Heart right ventricle (tissue), 16 donors: ENCODE measurements at places on chromosomes 6 and 20.

DNA sequence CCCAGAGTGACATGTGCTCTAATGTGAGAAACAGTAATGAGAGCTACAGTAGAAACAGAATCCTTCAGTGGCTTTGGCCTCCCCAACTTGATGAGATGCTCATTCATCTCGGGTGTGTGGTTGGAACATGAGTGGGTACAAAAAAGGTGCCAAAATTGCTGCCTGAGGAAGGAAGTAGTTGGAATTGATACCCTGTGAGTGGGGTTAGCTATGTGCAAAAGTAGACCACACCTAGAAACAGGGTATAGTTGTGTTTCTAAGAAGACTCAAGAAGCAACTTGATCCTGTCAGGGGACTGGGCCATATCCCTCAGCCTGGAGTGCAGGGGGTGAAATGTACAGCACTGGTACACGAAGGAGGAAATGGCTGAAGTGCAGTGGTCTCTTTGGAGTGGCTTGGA is 206.4 kb upstream of the SUPT3H start:
- no peak for DNase-seq
- no peak overlapping the region for H3K27ac ChIP-seq
- no peaks in the 10 kb centered on the region for H3K27me3 ChIP-seq
- H3K4me1 ChIP-seq, result peaks cover 4% of the 10 kb centered on the region
- H3K4me3 ChIP-seq, result no peak overlapping the region

- no peak overlapping the region for H3K4me3 ChIP-seq
- H3K27me3 ChIP-seq, result no peaks in the 10 kb centered on the region
- H3K36me3 ChIP-seq, result no peaks in the 10 kb centered on the region
- H3K4me1 ChIP-seq, result peaks cover 14% of the 10 kb centered on the region
Measured at GRCh38 chr6:13496513-13497190, 9.3 kb upstream of the GFOD1 start.

DNA sequence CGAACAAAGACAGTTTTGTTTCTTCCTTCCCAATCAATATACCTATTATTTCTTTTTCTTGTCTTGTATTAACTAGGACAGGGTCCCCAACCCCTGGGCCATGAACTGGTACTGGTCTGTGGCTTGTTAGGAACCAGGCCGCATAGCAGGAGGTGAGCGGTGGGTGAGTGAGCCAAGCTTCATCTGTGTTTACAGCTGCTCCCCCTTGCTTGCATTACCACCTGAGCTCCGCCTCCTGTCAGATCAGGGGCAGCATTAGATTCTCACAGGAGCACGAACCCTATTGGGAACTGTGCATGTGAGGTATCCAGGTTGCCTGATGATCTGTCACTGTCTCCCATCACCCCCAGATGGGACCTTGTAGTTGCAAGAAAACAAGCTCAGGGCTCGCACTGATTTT is 151.9 kb downstream of the CDKAL1 start:
- no peak overlapping the region for H3K4me3 ChIP-seq
- no peaks in the 10 kb centered on the region for H3K36me3 ChIP-seq
- no peaks in the 10 kb centered on the region for H3K4me1 ChIP-seq
- H3K27ac ChIP-seq, result no peak overlapping the region
- H3K27me3 ChIP-seq, result no peaks in the 10 kb centered on the region

DNA sequence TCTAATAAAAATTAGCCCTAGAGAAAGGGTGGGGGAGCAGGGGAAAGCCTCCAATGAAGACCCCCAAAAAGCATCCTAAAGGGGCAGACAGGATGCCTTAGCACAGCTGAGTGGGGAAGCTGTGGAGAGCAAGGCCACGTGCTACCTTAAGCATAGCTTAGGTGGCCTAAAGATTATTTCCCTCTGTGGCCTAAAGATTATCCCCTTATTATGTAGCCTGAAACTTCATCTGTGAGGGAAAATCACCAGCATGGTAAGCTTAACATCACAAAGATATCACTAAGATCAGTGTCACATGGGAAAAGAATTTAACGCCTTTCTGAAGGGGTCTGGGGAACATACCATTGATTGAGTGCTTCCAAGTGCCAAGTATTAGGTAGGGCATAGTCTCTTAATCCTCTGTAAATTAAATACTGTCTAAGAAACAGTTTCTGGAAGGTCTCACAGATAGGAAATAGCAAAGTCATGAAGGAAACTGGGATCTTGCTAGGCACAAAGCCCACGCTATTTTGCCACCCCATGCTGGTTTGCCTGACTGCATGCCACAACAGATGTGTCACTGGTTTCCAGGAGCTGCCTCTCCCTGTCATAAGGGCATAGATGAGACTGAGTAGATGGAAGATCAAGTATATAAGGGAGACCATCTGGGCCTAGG is 170.0 kb downstream of the HACE1 start:
- H3K27me3 ChIP-seq, result no peaks in the 10 kb centered on the region
- no peak for DNase-seq
- no peaks in the 10 kb centered on the region for H3K4me1 ChIP-seq
- H3K27ac ChIP-seq, result no peak overlapping the region

- H3K4me3 ChIP-seq, result no peak overlapping the region
- H3K36me3 ChIP-seq, result no peaks in the 10 kb centered on the region
- no peak for DNase-seq
- H3K4me1 ChIP-seq, result no peaks in the 10 kb centered on the region
- no peak overlapping the region for H3K27ac ChIP-seq
Measured at GRCh38 chr20:58875111-58875510, 22.6 kb downstream of the GNAS start.

- H3K4me1 ChIP-seq, result no peaks in the 10 kb centered on the region
- H3K27ac ChIP-seq, result no peak overlapping the region
- H3K36me3 ChIP-seq, result peaks cover 73% of the 10 kb centered on the region
- DNase-seq, result no peak
- no peak overlapping the region for H3K4me3 ChIP-seq
Measured at GRCh38 chr20:35465976-35466375, 10.6 kb downstream of the CEP250 start.

DNA sequence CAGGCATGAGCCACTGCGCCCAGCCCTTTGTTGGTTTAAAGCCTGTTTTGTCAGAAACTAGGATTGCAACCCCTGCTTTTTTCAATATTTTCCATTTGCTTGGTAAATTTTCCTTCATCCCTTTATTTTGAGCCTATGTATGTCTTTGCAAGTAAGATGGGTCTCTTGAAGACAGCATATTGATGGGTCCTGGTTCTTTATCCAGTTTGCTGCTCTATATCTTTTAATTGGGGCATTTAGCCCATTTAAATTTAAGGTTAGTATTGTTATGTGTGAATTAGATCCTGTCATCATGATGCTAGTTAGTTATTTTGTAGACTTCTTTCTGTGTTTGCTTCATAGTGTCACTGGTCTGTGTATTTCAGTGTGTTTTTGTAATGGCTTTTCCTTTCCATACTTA is 46.8 kb downstream of the ZC2HC1B start:
- no peaks in the 10 kb centered on the region for H3K36me3 ChIP-seq
- no peak overlapping the region for H3K4me3 ChIP-seq
- no peak overlapping the region for H3K27ac ChIP-seq
- no peak for DNase-seq
- no peaks in the 10 kb centered on the region for H3K4me1 ChIP-seq

GRCh38 chr6:91653895-91654294 is 1067.0 kb upstream of the MAP3K7 start:
- H3K27me3 ChIP-seq, result no peaks in the 10 kb centered on the region
- H3K27ac ChIP-seq, result no peak overlapping the region
- no peak overlapping the region for H3K4me3 ChIP-seq
- no peak for DNase-seq
